ENCODE measurements at places on chromosomes 7 and 10.
A peak's percentile ranks its signal among the peaks of the same experiment; 100 is the strongest.

DNA sequence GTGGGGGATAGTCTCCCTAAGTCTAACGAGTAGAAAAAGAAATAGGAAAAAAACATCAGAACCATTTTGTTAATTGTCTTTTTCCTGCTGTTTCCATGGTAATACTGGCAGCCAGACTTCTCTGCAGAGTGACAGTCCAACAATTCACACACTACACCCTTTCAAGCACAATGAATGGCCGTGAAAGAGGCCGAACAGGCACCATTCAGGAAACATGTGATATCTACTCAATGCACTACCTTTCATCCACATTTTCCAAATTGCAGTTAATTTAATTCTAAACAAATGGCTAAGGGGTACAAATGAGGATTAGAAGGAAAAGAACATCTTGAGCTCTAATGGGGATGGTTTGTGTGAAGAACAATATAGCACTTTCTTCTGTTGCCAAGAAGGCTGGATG, 358.5 kb upstream of the ANKRD30A start:
- ATAC-seq: peak; percentile 99

DNA sequence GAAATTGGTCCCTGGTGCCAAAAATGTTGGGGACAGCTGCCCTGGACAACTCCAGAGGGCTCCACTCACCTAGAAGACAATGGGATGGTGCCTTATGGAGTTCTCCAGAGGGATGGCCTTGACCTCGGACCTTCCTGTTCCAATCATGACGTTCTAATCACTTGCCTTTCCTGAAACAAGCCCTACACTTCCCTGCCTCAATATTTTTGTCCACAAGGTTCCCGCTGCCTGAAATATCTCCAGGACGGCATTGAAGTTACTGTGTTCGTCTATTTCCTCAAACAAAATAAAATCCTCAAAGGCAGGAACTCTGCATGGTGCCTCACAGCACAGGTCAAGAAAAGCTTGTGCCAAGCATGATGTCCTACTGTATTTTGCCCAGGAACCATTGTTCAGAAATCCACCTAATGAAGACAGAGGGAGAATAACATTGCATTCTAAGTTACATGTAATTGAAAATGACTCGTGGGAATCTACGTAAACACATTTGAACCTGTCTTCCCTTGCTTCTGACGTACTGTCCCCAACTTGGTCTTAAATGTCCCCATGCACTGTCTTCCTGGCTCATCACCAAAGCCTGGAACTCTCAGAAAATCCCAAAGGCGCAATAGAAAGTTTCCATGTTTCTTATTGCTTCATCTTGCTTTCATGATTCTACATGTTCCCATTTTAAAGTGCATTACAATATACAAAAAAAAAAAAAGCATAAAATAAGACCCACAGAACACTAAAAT, 342.3 kb upstream of the NRP1 start:
- no peak for ATAC-seq

- no peak for ATAC-seq
Measured at GRCh38 chr10:1602037-1602484, 135.3 kb downstream of the ADARB2 start.

- peak; percentile 51 for ATAC-seq
Measured at GRCh38 chr7:3495954-3496353, 194.9 kb downstream of the SDK1 start.

- no peak for ATAC-seq
Measured at GRCh38 chr7:93861325-93861949, 29.1 kb downstream of the TFPI2 start.
